ENCODE measurements at places on chromosomes 1 and 21.

DNA sequence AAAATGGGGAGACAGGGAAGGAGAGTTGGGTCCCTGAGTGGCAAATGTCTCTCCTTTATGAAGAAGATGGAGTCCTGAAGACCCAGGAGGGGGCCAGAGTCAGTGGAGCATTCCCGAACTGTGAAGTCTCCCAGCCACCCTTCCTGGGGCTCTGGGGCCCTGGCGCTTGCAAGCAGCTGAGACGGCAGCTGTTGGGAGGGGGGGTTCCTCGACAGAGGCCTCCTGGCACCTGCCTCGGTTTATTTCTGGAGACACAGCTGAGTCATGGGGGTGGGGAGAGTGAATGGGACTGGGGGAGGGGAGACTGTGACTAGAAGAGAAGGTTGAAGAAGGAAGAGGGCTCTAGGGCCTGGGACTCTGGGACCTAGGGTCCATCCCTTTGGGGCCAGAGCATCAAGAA, 14.0 kb downstream of the NES start:
- DNase-seq: no peak

DNA sequence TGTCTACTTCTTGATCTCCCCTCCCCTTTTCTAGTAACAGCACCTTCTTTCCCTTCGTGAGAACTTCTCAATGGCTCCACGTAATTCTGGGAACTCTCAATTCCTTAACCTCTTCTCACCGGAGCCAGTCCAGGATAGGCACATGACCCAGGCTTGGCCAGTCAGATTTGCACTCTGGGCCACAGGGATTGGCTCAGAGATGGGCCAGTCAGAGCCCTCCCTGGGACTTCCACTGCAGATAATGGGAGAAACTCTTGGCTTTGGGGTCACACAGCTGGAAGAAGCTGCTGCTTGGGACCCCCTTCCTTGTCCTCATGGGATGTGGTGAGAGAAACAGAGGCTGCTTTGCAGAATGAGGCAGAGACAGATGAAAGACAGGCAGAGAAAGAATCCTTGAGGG, 302.3 kb downstream of the PTPRU start:
- DNase-seq: no peak

DNA sequence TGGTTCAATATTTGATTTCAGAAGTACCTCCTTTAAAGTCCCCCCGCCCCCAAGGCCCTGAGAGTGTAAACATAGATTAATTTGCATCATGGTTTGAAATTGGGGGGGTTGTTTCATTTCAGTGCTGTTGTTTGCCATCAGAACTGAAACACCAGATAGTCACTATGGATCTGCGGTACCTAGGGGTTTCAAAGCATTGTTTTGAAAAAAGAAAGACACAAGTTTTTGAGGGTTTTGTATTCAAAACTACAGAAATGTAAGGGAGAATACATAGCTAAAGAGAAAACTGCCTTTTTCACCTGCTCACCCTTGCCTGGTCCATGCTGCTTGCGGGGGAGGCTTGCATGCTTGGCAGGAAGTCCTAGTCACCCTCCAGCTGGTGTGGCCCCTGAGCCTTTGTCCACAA, 59.3 kb downstream of the ACP6 start:
- no peak for DNase-seq

- DNase-seq: no peak
These were observed at the start of gene S100A12 for GRCh38 chr1:153375511-153375910. TSS of gene S100A12 (minus strand) at chr1:153375621. CDS start at chr1:153374592, 1,029 bp downstream.

GRCh38 chr1:114034567-114035303, 55.5 kb downstream of the OLFML3 start:
- DNase-seq: no peak

GRCh38 chr1:39872698-39873097, 10.6 kb downstream of the TRIT1 start:
- no peak for DNase-seq

DNA sequence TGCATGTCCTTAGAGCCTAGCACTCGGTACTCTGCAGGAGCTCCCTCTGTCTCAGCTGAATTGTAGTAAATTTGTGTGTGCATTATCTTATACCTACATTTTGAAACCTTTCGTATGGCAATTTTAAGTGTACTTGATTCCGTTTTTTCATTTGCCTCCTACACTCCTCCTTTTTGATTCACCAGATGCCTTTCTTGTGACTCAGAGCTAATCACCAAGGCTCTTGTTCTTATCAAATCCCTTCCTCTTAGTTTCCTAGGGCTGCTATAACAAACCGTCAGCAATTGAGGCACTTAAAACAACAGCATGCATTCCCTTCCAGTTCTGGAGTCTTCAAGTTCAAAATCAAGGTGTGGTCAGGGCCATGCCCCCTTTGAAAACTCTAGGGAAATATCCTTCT, 261.0 kb downstream of the ASTN1 start:
- no peak for DNase-seq

DNA sequence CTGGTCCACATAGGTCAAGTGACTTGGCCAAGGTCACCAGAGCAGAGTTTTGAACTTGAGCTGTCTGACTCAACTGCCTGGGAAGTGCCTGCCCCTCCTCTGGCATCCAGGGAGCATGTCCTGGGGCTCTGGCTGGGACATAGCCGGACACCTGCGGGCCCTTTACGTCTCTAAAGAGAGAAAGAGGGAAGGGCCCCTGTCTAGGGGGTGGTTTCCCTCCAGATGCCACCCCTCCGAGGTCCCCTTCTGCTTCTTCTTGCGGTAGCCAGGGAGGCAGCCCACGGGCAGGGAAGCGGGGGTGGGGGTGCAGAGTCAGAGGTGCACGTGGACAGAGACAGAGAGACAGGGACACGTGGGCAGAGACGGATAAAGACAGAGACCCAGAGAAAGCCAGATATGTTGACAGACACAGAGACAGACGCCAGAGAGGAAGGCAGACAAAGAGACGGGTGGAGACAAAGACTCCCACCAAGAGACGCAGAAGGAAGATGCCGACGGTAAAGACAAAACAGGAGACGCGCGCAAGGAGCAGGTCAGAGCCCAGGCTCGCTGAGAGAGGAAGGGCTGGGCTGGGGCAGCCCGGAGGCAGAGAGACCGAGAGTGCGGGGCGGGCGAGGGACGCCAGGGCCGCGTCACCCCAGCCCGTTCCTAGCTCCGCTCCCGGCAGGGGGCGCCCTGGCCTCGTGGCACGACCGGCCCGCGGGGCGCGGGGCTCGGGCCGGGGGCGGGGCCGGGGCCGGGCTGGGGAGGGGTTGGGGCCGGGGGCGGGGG, 458 bp upstream of the ALPL start:
- DNase-seq: peak; percentile 51

DNA sequence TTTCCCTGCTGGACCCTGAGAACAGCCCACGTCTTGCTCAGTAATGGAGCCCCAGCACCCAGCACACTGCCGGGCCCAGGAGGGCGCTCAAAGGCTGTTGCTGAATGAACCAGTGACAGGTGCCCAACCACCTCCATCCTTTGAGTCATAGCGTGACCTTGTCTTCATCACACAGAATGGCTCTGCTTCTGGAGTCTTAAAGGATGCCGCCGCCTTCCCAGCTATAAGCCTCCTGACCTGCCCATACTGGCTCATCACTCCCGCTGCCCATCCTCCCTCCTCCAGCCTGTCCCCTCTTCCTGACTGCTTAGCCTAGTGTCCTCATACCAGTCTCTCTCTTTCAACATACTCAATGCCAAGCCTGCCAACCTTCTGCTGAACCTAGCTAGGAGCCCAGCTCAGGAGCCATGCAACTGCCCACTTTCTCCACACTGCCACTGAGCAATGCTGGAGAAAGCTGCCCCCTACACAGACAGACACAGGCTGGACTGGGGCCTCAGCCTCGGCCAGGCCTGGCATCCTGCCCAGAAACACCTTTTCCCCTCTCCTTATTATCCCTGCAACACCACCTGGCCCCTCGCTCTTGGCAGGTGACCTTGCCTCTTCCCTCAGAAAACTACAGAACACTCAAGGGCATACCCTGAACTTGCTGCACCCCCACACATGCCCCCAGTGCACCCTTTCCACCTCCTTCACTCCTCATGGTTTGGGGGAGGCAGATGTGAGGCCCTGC, 14.1 kb downstream of the TTC39A start:
- no peak for DNase-seq

GRCh38 chr1:119748040-119748439, 20.7 kb downstream of the HMGCS2 start:
- no peak for DNase-seq

GRCh38 chr1:43605766-43606165, 44.2 kb upstream of the KDM4A start:
- DNase-seq: no peak

GRCh38 chr1:27348861-27349783, 7.3 kb downstream of the SYTL1 start:
- DNase-seq: no peak

DNA sequence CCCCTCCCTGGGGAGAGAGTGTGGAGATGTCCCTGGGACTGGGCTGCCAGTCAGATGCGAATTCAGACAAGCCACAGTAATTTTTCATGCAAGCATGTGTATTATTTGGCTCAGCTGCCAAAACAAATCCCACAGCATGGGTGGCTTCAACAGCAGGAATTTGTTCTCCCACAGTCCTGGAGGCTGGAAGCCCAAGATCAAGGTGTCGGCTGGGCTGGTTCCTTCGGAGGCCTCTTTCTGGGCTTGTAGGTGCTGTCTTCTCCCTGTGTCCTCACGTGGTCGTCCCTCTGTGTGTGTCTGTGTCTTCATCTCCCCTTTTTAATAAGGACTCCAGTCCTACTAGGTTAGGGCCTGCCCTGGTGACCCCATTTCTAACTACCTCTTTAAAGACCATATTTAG, 91.9 kb upstream of the ACTRT2 start:
- DNase-seq: no peak

- no peak for DNase-seq
These were observed 181.8 kb upstream of the FMN2 start for GRCh38 chr1:239909898-239910297.

- no peak for DNase-seq
These were observed 40.4 kb downstream of the FRRS1 start for GRCh38 chr1:99725996-99726395.

- DNase-seq: no peak
These were observed 157.3 kb downstream of the NTMT2 start for GRCh38 chr1:170303034-170303433.

DNA sequence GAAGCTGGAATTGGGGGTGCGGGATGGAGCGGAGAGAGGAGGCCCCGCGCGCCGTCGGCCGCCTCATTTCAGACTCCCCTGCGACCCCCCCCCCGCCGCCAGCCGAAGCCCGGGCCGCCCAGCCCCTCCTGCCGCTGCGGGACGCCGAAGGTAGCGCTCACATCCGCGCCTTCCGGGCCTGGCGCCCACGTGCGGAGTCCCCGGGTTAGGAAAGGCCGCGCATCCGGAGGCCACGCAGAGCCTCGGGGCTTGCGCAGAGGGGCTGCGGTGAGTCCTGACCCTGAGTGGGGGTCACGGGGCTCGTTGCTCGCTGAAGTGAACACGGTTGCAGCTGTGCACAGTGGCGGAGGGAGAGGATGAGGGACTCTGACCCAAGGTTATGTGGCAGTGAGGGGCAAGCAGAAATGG, 552 bp upstream of the ZNF496 start:
- DNase-seq: peak; percentile 17

GRCh38 chr1:35288761-35289160, 20.3 kb downstream of the ZMYM4 start:
- DNase-seq: no peak

- no peak for DNase-seq
These were observed 5.2 kb upstream of the NGF start for GRCh38 chr1:115343200-115343737.

- DNase-seq: no peak
These were observed 15.4 kb downstream of the COL18A1 start for GRCh38 chr21:45420061-45421041.

GRCh38 chr1:20426371-20426770, 59.6 kb downstream of the CAMK2N1 start:
- no peak for DNase-seq

DNA sequence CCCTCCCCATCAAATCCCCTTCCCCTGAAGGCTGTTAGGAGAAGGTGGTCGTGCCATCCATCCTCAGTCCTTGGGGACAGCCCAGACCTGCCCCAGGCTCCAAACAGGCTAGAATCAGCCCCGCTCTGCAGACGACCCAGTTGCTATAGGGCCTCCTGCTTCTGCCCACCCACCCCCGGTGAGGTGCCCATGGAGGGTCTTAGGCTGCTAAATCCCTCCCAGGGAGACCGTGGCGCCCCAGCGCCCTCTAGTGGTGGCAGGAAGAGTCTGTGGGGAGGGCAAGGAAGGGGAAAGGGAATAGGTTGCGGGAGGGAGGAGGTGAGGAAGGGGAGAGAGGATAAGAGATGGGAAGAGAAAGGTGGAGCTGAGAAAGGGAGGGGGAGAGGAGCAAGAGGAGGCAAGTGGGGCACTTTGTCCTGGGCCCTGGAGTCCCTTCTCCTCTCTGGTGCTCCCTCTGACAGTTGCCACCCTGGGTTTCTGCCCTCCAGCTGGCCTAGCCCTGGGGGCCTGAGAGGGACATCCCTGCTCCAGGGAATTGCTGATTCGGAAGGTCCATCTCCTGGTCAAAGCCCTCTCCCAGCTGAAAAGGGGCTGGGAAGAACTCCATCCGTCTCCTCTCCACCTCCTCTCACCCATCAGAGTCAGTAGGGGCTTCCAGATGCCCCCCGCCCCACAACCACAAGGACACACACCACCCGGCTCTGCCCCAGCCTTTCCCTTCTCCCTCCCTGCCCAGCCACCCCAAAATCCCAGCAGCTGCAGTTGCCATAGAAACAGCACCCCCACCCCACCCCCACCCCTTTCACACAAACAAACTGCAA, 55.4 kb downstream of the CAMK2N1 start:
- DNase-seq: no peak

GRCh38 chr1:6438047-6438525, 13.5 kb downstream of the ESPN start:
- peak; percentile 57 for DNase-seq

- DNase-seq: no peak
These were observed 19.3 kb upstream of the SLC16A1 start for GRCh38 chr1:112975336-112975735.

DNA sequence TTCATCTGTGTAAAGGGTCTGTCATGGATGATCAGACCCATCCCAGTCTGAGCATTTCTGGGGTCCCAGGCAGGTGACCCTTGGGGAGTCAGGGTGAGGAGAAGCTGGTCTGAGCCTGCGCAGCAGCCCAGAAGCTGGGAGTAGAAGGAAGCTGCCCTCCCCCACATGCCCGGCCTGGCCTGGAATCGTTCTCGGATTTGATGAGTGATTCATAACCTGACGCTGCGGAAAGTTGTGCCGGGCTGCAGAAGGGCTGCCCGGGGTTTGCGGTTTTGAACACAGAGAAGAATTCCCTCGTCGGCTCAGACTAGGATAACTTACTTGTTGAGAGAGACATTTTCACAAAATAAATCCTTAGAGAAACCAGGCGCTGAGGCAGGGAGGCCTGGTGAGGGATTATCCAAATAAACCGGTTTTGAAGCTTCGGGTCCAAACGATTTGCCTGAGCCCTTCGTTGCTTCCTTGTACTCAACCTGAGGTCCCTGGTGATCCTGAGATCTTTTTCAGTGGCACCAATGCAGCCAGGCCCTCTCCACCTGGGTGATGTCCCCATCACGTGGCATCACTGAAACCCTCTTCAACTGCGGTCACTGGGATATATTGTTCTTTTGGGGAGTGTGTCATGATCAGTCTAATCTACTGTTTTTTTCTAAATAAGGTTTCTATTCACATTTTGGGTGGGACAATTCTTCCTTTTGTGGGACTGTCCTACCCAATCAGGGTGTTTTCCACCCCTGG, 29.2 kb downstream of the EPHB2 start:
- no peak for DNase-seq

Data from activated CD4-positive, CD25-positive, alpha-beta regulatory T cell treated with anti-CD3 and anti-CD28 coated beads, Interleukin-2, amount 50 U/mL, for 16 hours (primary cell).